AG08395 (cell line): ENCODE measurements at places on chromosomes 2 and 18.

DNA sequence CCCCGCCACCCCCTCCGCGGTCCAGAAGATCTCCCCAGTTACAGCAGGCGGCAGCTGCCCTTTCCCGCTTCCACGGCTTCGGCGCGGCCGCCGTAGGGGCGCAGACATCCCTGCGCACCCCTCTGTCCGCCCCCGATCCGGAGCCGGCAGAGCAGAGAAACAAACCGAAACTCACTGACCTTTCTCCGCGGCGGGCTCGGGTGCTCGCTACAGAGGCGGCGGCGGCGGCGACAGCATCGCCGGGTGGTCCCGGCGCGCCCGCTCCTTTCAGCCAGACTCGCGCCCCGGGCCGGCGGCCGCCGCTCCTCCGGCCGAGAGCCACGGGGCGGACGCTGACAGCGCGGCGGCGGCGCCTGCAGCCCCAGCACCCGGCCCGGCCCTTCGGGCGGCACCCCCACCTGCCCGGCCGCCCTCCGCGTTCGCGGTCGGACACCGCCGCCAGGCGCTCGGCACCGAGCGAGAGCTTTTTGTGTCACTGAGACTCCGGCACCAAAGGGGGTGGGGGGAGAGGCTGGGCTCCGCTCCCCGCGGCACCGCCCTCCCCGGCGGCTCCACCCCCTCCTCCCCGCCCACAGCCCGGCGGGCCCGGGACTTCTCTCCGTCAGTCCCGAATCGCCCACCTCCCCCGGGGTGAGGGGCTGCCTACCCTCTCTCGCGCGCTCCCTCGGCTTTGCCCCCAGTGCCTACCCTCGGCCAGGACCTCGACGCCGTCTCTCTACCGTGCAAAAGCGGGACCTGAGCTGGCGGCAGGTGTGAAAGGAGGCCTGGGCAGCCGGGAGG is 1.4 kb upstream of the RNF152 start:
- peak; percentile 93 for DNase-seq

- peak; percentile 28 for DNase-seq
These were observed 288.1 kb downstream of the EPHA4 start for GRCh38 chr2:221283896-221284545.

- peak; percentile 91 for DNase-seq
These were observed 60.9 kb upstream of the MMADHC start for GRCh38 chr2:149648282-149649030.

- peak; percentile 2 for DNase-seq
These were observed 44.3 kb downstream of the CALCRL start for GRCh38 chr2:187403568-187404260.

- peak; percentile 17 for DNase-seq
These were observed 649.1 kb downstream of the NYAP2 start for GRCh38 chr2:226048611-226049010.

- no peak for DNase-seq
These were observed 6.7 kb downstream of the CHMP3 start for GRCh38 chr2:86556508-86556907.

DNA sequence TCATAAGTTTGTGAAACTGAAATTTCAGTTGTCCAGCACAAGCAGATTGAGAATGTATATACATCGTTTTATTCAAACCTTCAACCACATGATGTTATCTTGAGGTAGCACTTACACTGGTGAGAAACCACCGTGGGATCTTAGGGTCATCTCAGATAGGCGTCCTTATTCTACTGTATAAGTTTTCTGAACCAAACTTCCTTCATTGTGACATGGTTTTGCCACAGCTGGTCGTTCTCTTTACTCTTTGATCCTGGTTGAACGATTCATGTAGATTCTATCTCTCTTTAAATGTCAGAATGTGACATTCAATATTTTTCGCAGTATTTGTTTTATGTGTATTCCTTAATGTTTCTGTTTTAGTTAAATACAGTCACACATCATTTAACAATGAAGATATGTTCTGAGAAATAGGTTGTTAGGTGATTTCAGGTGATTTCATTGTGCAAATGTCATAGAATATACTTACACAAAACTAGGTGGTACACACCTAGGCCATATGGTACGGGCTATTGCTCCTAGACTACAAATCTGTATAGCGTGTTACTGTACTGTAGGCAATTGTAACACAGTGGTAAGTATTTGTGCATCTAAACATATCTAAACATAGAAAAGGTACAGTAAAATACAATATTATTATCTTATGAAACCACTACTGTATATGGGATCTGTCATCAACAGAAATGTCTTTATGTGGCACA is 17.9 kb upstream of the ARHGAP25 start:
- no peak for DNase-seq

DNA sequence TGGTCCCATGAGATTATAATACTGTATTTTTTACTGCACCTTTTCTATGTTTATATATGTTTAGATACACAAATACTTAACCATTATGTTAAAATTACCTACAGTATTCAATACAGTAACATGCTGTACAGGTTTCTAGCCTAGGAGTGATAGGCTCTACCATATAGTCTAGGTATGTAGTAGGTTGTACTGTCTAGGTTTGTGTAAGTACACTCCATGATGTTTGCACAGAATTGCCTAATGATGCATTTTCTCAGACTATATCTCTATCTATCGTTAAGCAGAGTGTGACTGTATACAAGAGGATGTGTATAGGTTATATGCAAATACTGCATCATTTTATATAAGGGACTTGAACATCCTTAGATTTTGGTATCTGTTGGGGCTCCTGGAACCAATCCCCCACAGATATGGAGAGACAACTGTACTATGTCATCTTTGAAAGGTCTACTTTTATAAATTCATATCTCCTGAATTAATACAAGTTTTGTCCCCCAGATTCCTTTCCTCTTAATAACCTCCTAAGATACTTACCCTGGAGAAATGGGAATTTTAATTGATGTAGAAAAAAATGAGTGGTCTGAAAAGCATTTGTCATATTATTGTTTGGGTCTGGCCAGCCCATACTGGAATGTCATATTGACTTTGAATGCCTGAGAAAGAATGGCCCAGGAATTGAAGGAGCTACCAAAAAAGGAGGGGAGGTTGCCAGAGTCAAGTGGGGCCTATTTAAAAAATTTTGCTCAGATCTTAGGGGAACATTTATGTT is 36.6 kb downstream of the EHBP1 start:
- peak; percentile 31 for DNase-seq

DNA sequence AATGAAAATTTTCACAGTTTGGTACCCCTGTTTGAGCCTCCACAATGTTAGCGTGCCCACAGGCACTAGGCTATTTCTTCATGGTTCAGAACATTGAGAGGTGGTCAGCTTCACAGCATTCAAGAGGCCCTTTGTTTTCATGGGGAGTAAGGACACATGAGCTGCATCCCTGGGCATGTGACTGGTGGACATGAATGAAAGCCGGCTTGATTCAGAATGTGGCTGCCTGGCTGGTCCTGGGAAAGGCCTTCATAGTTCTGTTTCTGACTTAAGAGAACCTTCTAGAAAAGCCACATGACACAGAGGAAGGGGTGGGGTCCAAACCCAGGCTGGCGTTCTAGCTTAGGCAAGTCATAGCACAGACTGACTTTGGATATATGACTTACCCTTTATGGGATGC is 420.6 kb downstream of the CMPK2 start:
- no peak for DNase-seq

GRCh38 chr18:63445037-63445436 is 22.8 kb upstream of the VPS4B start:
- DNase-seq, result no peak
